A549 (cell line): ENCODE measurements at places on chromosomes 3 and 15. TPM values are rescaled to one million over a fixed set of nuclear protein-coding genes. Genes with fewer than 3 reads are reported as not detected.

Gene MAP2K5
- 10.2 to 12.2 TPM (median 11.0 TPM) in 3 replicates for polyA plus RNA-seq

Gene CASR
- not detected in 3 replicates for polyA plus RNA-seq

Gene SH2D7
- polyA plus RNA-seq, result not detected in 3 replicates

Gene BFSP2
- not detected in 3 replicates for polyA plus RNA-seq

GRCh38 chr3:177439694-177440269, 242.5 kb upstream of the TBL1XR1 start:
- no peak for DNase-seq

DNA sequence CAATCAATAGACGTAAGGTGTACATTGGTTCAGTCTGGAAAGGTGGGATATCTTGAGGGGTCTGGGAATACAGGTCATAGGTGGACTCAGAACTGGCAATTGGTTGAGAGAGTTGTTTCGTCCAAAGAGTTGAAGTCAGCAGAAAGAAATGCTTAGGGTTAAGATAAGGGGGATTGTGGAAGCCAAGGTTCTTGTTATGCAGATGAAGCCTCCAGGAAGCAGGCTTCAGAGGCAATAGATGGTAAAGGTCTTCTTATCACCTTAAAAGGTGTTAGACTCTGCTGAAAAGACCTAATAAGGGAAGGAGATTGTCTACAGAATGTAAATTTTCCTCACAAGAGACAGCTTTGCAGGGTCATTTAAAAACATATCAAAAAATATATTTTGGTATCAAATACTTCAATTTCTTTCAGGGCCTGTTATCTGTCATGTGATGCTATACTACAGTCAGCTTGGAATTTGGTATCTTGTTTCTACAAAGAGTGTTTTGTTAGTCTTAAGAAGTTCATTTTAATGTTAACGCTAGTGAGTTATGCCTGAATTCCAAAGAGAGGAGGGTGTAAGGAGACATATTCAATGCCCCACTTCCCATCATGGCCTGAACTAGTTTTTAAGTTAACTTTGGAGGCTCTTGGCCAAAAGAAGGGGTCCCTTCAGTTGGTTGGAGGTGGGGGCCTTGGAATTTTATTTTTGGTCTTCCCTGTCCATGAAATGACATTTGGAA, 378.2 kb upstream of the ROBO2 start:
- DNase-seq, result no peak

Gene PLA2G4E
- polyA plus RNA-seq, result not detected in 3 replicates

GRCh38 chr3:13663781-13664535, 115.0 kb downstream of the FBLN2 start:
- DNase-seq, result no peak

Gene A4GNT
- polyA plus RNA-seq, result not detected in 3 replicates

- DNase-seq, result no peak
Observed at GRCh38 chr3:81823882-81824395, 62.5 kb upstream of the GBE1 start.

DNA sequence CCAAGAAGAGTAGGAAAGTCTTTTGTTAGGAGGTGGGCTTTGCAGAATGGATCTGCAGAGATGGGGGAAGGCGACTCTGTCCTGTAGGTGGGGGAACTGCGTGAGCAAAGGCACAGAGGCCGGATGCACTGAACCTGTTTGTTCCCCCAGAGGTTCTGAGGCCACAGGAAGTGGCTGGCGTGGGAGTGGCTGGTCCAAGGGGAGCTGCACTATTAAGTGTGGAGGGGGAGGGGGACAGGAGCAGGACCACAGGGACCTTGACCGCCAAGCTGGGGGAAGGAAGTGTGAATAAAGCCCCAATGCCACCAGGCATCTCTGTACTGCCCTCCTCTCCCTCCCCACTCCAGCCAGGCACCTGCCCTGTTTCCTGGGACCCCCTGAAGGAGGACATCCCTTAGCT, 51.8 kb downstream of the CYP11A1 start:
- DNase-seq, result no peak

Gene CHRNA3
- polyA plus RNA-seq, result 0.18 to 0.27 TPM (median 0.22 TPM) in 3 replicates

- no peak for DNase-seq
Observed at GRCh38 chr3:193843474-193844301, 250.7 kb downstream of the OPA1 start.

- DNase-seq, result no peak
Observed at GRCh38 chr15:85770096-85771041, 24.4 kb downstream of the KLHL25 start.

DNA sequence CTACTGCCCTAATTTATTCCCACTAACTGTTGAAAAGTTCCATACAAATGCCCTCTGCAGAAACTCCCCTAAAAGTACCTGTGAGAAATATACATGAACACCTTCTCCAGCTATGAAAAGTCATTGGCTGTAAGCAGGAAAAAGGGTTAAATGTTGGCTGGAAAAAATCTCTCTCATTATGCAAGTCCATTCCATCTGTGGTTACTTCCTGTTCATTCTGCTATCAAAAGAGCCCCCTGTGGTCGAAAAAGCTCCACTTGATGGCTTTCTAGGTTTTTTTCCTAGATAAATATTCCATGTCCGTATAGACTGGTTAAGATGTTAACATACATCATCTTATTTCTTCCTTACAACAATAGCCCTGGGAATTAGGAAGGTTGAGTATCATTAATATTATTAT, 56.2 kb upstream of the AKAP13 start:
- DNase-seq, result no peak

Gene RETNLB
- not detected in 3 replicates for polyA plus RNA-seq

Gene C3orf85
- not detected in 3 replicates for polyA plus RNA-seq

Gene ADAMTS17
- not detected in 3 replicates for polyA plus RNA-seq

DNA sequence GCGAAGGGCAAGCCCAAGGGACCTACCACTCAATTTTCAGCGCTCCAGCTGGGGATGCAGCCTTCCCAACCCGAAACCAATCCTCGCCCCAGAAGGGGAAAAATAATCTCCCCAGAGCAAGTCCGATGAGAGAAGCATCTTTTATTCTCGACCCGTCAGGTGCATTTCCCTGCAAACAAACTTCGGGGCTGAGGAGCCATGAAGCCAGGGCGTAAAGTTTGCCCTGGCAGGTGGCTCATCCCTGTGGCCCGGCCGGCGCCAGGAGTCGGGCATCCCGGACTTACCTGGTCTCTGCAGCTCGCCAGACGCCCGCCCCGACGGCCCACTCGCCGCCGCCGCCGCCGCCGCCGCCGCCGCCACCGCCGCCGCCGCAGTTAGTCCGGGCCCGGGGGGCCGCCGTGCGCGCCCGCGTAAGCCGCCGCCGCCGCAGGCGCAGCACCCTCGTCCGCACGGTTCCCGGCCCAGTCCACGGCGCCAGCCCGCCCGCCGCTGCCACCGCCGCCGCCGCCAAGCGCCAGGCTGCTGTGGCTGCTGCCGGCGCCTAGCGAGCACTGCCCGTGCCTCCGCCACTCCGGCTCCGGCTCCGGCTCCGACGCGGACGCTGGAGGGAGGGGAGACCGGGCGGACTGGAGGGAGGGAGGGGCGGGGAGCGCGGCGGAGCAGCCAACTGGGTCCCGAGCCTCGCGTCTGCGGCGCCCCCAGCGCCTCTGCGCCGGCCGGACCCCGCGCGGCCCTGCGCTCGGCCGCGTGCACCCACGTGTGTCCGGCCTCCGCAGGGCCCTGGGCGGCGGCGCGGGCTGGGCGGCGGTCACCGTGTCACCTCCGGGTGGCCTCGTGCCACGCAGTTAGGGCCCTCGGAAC, at the start of gene CNTN3:
TSS of gene CNTN3 (minus strand) at position 553 of the 861 bp plus-strand sequence. CDS start 93,547 bp downstream, outside the sequence.
- no peak for DNase-seq

Gene TRIM71
- not detected in 3 replicates for polyA plus RNA-seq

- no peak for DNase-seq
Observed at GRCh38 chr3:122562923-122563716, 980 bp downstream of the PARP9 start.

Gene SOX14
- polyA plus RNA-seq, result not detected in 3 replicates

DNA sequence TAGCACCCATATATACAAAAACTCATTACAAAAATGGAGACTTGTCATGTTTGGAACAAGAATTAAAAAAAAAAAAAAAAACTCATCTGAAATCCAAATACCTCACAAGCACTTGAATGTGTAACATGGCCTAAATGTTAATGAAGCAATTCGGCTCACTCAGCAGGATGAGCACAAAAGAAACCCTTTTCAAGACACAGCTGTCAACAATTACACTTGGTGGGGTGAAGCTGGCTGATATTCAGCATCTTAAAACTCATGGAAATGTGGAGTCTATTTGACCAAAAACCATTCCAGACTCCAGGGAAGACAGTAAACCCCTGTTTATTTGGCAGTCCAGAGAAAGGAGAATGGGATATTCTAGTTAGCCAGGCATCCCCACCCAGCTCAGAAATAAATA, 205.4 kb upstream of the TSC22D2 start:
- DNase-seq, result no peak

GRCh38 chr3:5191555-5192304, 4.2 kb downstream of the EDEM1 start:
- no peak for DNase-seq

DNA sequence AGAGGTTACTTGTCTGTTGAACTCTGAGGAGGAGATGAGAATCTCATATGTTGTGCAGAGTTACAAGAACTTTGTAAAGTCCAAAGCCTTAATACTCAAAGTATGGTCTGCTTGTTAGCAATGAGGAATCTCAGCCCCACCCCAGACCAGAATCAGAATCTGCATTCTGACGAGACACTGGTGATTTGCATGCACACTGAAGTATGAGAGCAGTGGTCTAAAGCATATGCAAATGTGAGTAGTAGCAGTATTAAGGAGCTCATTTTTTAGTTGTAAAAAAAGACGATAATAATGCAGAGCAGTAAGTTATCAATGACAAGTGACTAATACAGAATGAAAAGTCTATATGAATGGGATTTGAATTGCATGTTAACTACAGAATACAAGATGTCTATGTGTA, 327.7 kb downstream of the RYR3 start:
- DNase-seq, result no peak

Gene LRIG1
- 1.8 to 2.9 TPM (median 2.6 TPM) in 3 replicates for polyA plus RNA-seq

GRCh38 chr15:25179673-25180511, 225.1 kb downstream of the SNRPN start:
- no peak for DNase-seq

- DNase-seq, result no peak
Observed at GRCh38 chr15:98668566-98669308, 20.4 kb downstream of the IGF1R start.

GRCh38 chr3:143414571-143415253, 295.1 kb downstream of the CHST2 start:
- DNase-seq, result no peak

Gene GP9
- polyA plus RNA-seq, result not detected in 3 replicates

- no peak for DNase-seq
Observed at GRCh38 chr15:83475551-83475950, 28.4 kb downstream of the SH3GL3 start.

Gene GPR87
- 0.41 to 0.66 TPM (median 0.41 TPM) in 3 replicates for polyA plus RNA-seq

Gene TNIK
- 1.7 to 2.5 TPM (median 1.8 TPM) in 3 replicates for polyA plus RNA-seq

DNA sequence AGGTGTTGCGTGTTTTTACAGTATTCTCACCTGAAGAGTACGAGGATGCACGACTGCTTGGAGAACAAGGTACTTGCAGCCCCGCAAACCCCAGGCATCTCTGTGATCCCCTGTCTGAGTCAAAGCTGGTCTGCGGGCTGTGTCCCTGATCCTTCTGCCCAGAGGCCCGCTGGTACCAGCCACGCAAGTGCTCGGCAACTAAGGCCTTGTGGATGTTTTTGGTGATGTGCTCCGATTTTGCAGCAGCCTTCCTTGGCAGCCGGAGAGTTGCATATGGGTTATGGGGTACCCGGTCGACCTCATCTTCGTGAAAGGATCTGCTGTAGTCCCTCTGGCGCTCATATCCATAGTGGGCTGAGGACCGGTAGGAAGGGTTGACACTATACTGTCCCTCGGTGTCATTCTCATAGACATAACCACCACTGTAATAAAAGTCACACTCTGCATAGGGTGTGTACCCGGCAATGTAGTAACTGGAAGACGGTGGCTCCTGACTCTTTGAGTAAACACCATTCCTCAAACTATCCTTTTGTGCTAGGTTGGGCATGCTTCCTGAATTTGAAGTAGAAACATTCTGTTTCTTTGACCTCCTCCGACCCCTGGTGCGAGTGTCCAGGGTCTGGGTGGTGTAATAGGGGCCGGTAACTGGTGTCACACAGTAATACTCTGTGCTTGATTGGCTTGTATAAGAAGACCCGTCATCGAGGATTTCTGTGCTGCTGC, 58.6 kb upstream of the LMOD3 start:
- no peak for DNase-seq

- no peak for DNase-seq
Observed at GRCh38 chr3:157544501-157545130, 41.4 kb upstream of the VEPH1 start.

Gene RBPMS2
- polyA plus RNA-seq, result 7.8 to 8.7 TPM (median 8.7 TPM) in 3 replicates

DNA sequence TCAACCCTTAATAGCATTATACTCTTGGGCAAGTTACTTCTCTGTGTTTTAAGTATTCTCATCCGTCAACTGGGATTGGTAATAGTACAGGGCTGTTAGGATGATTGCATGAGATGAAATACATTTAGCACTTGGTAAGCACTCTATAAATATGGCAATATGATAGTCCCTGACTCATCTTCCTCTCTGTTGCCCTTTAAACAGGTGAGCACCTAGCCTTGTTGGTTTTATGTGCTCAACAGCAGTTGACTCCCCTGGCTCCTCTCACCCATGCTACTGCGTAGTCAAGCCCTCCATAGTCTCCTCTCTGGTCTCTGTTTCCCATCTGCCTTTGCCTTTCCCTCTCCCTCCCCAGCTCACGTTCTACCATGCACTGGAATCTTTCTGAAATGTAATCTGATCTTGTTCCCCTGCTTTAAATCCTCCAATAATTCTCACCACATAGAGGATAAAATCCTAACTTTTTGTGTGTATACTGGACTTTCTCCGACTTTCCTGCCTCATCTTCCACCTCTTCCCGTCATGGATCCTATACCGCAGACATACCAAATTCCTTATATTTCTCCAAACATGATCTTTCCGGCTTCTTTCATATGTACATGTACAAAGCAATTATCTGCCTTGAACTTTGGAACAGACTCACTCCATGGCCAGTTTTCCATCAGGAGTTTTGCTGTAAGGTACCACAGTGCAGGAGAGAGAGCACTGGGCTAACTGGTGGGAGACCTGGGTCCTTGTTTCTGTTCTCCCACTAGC, 42.3 kb downstream of the FSD2 start:
- DNase-seq, result no peak

Gene EOMES
- polyA plus RNA-seq, result 0.74 to 1.0 TPM (median 0.84 TPM) in 3 replicates

DNA sequence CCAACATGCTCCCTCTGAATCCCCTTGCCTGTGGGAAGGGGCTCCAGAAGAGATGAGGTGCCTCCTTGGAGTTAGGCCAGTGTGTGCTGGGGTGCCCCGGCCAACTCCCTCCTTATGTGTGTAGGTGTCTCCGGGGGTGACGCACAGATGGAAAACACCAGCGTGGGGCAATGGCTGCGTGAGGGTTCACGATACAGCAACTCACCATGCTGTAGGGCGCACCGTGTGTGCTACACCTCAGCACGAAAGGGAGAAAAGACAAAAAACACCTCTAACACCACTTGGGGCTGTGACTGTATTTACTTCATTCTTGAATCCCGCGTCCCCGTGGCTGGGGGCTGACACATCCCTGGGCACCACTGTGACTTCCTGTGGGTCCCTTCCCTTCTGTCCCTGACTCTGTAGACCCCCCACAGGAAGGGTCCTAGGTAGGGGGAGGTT, 1.6 kb upstream of the CALML4 start:
- DNase-seq, result no peak

GRCh38 chr3:65265942-65266590, 578.3 kb upstream of the ADAMTS9 start:
- no peak for DNase-seq

- no peak for DNase-seq
Observed at GRCh38 chr3:108150200-108150599, 59.4 kb upstream of the CD47 start.

- DNase-seq, result no peak
Observed at GRCh38 chr3:194543550-194543949, 56.7 kb upstream of the ATP13A3 start.

- no peak for DNase-seq
Observed at GRCh38 chr3:76293856-76294255, 508.5 kb upstream of the ZNF717 start.

- peak; percentile 5 for DNase-seq
Observed at GRCh38 chr15:39887832-39888231, 32.2 kb downstream of the GPR176 start.

Gene ANKUB1
- polyA plus RNA-seq, result not detected in 3 replicates
